Stimulated activated CD8-positive, alpha-beta memory T cell treated with anti-CD3 and anti-CD28 coated beads, Interleukin-7, amount 100 ng/mL, for 1 hour (primary cell): ENCODE measurements at places on chromosomes 16 and 17.

GRCh38 chr16:10981697-10982216 is 37.4 kb downstream of the CLEC16A start:
- no peak for DNase-seq

- no peak for DNase-seq
These were observed 30.3 kb downstream of the CPSF4L start for GRCh38 chr17:73231395-73231794.

- DNase-seq, result no peak
These were observed 74.0 kb downstream of the N4BP1 start for GRCh38 chr16:48535831-48536613.

- DNase-seq, result no peak
These were observed 331.5 kb downstream of the HAPSTR1 start for GRCh38 chr16:9422762-9423513.

DNA sequence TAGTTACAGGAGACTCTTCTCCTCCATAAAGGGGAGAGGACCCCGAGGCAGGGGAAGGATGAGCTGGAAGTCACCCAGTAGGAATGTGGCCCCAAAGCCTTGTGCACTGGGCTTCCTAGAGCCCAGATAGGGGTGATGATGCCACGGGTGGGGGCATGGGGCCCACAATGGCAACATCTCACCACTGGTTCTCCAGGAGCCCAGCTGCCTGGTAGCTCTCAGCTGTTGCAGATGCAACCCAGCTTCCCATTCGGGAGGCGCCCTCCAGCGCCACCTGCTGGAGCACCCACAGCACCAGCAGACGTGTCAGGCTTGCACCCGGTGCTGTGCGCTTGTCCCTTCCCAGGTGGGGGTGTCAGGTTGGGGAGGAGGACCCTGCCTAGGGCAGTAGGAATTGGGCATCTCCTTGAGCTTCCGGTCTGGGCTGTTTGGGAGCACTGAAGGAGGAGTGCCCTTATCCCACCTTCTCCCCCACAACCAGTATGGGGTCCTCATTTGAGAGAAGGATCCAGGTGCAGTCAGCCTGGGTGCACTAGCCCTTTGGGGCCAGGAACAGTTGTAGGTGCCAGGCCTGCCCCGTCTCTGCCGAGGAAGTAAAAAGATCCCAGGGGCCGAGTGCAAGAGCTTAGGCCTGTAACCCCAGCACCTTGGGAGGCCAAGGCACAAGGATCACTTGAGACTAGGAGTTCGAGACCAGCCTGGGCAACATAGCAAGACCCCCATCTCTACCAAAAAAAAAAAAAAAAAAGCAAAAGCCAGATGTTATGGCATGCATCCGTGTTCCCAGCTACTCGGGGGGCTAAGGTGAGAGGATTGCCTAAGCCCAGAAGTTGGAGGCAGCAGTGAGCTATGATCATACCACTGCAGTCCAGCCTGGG is 14.4 kb downstream of the CDIPT start:
- DNase-seq, result peak; percentile 68

GRCh38 chr17:11736613-11737312 is 138.5 kb downstream of the DNAH9 start:
- DNase-seq, result no peak

GRCh38 chr16:81449241-81449640 is 4.6 kb downstream of the CMIP start:
- DNase-seq, result no peak

- peak; percentile 37 for DNase-seq
These were observed 4.0 kb upstream of the ABCC3 start for GRCh38 chr17:50630524-50631194.

DNA sequence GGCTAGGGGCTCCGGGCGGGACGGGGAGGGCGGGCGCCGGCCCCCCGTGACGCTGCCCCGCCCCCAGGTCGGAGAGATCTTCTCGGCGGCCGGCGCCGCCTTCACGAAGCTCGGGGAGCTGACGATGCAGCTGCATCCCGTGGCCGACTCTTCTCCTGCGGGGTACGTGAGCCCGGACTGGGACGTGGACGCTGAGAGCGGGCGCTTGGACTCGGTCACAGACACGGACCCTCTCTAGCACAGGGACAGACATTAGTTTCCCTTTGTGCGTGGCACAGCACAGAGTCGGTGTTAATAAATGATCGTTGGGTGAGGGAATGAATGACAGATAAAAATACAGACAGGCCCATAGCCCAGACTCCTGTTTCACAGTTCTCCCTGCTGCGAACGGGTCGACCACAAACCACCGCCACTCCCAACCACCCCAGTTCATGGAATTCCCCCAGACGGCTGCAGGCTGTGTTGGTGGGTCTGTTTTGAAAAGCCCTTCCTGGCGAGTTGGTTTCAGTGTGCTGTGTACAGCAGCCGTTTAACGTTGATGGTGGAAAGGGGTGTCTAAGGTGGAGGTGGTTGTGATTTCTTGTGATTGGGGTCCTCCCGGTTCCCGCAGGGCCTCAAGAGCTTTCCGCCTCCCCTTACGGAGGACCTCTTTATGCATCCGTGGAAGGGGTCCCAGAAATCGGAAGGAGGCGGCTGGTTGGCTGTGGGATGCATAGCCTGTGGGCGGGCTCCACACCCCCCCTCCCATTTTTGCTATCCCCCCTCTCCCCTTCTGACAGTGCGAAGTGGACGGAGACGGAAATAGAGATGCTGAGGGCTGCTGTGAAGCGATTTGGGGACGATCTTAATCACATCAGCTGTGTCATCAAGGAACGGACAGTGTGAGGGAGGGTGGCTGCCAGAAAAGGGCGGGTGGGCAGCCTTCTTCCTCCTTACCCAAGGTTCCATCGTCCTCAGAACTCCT is 2.9 kb downstream of the RNASEK start:
- peak; percentile 62 for DNase-seq

- no peak for DNase-seq
These were observed 9.2 kb downstream of the CFAP97D1 start for GRCh38 chr17:43789482-43789881.

GRCh38 chr17:29567554-29568330 is 759 bp upstream of the TP53I13 start:
- DNase-seq, result peak; percentile 53

DNA sequence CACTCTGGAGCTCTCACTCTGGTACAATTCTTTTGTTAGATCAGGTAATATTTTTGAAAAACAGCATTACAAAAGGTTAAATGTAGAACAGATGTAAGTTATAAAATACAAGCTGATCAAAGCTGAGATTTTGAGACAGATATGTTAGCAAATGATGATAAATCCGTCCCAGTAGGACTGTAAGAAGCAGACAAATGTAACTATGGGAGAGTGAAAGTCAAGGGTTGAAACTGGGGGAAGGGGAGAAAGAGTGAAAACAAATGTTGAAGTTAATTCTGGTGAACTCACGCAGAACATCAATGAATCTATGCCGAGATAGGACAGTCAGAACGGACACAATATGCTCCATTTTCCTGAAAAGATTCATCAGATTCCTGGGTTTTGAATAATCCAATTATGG is 298.9 kb upstream of the IRX5 start:
- DNase-seq, result no peak

- no peak for DNase-seq
These were observed 144.5 kb downstream of the TMEM132E start for GRCh38 chr17:34723875-34724274.

GRCh38 chr17:66859353-66859752 is 24.4 kb downstream of the CACNG5 start:
- no peak for DNase-seq

GRCh38 chr16:27108051-27108770 is 41.5 kb downstream of the C16orf82 start:
- no peak for DNase-seq

GRCh38 chr16:932831-933330 is 37.9 kb downstream of the LMF1 start:
- DNase-seq, result no peak

GRCh38 chr17:45680360-45680759 is 103.8 kb upstream of the CRHR1 start:
- DNase-seq, result no peak

DNA sequence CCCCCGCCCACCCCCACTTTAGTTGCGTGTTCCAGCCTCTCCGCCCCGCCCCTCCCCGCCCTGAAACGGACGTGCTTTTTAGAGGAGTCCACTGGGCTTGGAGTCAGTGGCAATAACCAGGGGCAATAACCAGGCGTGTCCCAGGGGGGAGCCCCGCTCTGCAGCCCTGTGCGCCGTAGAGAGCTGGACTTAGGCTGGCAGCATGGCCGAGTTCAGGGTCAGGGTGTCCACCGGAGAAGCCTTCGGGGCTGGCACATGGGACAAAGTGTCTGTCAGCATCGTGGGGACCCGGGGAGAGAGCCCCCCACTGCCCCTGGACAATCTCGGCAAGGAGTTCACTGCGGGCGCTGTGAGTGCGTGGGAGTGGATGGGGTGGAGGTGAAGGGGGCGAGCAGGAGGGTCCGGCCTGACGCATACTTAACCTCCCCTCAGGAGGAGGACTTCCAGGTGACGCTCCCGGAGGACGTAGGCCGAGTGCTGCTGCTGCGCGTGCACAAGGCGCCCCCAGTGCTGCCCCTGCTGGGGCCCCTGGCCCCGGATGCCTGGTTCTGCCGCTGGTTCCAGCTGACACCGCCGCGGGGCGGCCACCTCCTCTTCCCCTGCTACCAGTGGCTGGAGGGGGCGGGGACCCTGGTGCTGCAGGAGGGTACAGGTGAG is at the start of gene ALOX15B:
Gene ALOX15B (plus strand): TSS at position 106 of the 657 bp plus-strand sequence. CDS start 97 bp downstream, at position 203.
- DNase-seq, result no peak

DNA sequence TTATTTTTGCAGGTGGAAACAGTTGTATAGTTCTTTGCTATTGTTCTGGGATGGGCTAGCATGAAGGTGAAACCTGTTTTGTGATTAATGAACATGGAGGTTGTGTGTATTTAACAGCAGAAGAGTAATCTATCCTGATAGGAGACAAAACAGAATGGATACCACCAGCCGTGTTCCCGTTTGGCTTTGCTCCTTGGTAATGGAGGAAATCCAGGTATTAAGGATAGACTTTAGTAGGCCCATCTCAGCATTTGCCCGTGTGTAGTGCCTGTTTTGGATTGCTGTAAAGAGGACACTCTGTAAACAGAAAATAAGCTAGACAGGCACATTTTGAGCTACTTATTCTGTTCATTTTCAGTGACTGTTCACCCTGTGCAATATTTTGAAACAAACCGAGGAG is 215.1 kb downstream of the RBFOX1 start:
- no peak for DNase-seq

DNA sequence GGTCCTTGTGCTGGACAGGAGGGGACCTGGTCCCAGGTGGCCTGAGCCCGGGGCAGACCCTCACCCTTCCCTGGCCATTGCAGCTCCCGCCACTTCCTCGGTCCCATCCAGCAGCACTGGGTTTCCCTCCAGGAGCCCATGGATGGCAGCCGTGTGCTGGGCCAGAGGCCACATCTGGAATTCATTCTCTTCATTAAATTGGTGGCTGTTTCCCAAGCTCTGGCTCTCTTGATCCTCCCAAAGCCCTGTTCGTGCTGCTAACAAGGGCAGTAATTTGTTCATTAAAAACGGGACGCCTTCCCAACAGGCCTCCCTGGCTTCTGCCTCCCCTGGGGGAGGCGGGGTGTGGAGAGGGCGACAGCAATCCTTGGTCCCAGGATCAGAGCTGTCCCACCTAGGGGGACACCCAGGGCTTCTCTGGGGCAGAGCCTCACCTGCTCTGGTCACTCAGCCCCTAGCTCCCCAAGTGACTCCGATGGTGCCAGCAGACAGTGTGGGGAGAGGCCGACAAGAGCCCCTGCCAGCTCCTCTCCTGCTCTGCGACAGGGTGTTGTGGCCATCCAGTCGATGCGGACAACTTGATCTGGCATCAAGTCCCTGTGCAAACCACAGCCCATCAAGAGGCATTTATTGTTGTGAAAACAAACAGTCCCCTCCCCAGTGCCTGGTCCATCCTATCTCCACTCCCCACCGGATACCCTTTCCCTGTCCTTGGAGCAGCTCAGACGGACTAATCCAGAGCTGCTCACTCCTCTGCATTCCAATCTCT is 44.0 kb downstream of the SDK2 start:
- no peak for DNase-seq
